ENCODE measurements at places on chromosomes 5 and 9.

DNA sequence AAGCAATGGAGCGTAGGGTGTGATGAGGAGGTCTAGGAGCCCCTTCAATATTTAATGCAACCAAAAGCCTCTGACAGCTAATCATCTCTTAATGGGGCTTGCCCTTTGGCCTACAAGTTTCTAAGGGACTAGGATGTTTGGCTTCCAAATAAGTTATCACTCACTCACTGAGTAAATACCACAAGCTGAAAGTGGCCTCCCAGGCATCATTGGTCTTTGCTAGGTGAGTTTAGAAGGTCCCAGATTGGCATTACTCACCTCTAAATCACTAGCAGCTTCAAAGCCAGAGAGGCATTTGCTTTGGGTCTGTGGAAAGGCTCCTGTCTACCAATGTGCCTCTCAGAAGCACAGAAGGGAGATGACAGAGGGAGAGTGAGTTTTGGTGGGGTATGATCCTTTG is 344.2 kb downstream of the NTRK2 start:
- DNase-seq, result no peak

GRCh38 chr5:76083555-76084495 is 642 bp downstream of the SV2C start:
- no peak for DNase-seq

DNA sequence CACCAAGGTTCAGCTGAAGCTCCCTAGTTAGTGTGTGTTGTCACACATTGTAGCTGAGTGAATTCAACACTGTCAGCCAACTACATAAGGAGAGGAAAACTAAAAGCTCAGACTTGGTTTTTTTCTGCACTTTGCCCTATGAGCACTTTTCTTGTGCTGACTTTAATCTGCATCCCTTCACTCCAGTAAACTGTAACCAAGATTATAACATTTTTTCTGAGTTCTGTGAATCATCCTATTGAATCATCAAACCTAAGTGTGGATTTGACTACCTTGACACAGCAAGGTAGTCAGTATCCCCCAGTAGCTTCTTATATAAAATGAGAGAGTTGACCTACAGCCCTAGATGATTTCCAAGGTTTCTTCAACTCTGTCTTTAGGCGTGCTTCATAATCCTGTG is 325.0 kb downstream of the AGTPBP1 start:
- DNase-seq, result no peak

DNA sequence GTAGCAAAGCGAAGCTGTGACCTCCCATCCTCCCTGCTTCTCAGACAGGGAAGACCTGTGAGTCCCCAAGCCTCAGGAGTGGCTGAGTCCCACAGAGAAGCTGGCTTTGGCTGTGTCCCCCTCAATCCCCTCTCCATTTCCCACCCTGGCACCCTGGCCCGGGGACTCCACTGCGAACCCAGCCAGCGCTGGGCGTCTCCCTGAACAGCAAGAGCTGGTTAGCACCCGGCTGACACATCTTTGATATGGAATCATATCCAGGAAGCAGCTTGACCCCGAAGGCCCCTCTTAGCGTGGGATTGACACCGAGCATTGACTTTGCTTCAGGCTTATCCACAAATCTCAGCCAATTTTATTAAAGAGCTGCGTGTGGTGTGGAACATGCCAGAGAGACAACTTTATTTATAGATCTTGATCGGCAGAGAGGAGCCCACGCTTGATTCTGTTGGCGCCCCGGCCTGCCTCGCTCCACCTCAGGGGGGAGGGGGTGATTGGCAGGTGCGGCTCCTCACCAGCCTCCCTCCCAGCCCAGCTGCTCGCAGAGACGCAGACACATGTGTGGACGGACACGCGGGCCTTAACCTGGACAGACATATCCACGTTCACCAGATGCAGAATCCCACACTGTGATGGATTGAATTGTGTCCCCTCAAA is 120.7 kb upstream of the MVB12B start:
- DNase-seq, result no peak

DNA sequence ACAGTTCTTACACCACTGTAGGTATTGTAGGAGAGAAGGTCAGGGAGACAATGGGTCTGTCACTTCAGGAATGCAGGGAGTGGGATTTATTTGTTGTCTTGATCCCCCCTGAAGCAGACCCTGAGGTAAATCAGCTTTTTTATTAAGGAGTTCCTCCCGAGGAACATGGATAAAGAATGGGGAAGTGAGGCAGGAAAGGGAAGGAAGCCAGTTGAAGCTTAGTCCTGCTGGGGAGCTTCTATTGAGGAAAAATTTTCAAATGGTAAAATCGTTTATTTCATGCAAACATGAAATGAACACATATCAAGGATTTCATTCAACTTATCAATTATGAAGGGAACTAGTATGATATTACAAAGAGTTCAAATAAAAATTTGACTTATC is 318.6 kb upstream of the PIK3R1 start:
- DNase-seq, result no peak

DNA sequence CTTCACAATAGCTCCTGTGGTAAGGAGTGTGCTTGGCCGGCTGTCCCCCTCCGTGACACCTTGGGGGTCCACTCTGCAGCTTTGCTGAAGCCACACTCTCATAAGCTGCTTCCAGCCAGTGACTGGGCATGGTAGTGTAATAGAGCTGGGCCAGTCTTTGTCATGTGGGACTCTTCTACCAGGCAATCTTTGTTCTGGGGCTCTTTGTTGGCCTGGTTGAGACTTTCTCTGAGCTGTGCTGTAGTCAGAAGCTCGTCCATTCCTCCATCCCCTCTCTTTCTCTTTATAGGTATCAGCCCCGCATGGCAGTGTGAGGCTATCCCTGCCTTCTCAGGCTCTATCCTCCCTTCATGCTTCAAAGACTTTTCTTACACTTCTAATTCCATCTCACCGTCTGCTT is 25.7 kb downstream of the CARD6 start:
- DNase-seq, result no peak

DNA sequence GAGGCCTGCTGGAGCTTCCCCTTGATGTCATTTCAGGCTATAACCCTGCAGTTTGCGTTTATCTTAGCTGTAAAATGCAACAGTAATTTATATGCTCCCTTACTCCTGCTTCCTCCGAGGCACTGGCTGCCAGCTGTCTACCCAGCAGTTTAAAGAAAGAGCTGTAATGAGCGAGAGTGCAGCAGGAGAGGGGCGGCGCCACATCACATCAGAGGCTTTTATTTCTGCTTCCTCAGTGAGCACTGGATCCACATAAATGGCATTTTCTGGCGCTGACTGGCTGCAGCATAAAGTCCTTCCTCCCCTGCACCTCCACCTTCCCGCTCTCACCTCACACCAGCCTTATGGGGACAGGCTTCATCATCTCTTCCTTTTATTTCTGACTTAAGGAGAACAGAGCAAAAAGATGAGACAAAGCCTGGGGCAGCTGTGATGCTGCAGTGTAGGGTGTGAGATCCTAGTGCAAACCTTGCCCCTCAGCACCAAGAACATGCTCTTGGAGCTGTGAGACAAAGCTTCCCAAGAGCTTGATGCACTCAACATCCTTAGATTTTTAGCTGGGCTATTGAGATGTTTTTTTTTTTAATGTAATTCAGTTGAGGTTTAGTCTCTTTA is 829.6 kb upstream of the ZNF608 start:
- no peak for DNase-seq

DNA sequence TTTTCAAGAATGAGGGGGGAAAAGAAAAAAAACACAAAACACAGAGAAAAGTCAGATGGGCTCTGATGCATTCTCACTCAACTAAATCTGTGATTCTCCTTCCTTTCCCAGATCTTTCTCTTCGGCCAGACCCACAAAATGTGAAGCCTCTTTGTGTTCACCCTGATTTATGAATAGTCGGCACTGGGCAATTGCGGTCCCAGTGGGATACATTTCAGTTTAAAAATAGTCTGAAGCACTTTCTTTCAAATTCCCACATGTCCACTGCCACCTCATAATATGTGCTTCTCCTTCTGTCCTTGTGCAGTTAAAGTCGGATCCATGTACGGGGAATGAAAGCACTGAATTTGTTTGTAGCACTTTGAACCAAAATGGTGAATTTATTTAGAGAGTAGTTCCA is 995.4 kb upstream of the WWC1 start:
- no peak for DNase-seq

DNA sequence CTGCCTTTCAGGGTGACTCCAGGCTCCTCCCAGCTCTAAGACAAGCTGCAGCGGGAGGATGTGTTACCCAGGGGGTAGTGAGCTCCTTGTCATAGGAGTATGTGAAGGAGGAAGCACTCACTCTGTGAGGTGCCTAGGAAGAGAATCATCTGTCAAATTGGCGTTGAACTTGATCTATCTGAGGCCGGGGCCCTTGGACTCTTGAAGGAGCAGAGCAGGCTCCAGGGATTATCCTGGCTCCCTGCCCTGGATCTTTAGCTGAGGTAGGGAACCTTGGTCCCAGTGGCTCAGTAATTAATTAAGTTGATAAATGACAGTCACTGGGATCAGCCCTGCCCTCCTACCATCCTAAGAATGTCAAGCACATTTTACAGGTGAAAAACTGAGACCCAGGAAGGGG is 15.5 kb downstream of the ADGRD2 start:
- no peak for DNase-seq

DNA sequence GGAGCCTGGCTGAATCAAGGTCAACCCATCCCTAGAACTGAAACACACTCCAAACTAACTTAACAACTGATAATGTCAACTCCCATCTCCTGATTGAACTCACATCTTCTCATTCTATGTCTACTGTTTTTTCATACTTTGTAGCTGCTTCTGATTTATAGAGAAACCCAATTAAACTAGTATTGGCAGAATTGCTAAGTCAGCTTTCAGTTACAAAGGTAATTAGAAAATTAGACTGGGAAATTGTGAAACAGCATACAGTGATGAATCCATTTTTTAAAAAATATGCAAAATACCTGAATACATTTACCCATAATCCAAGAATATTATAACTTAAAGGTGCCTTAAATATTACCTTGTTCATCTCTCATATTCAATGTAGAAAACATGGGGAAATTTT is 535.2 kb upstream of the CLINT1 start:
- DNase-seq, result no peak
